Stimulated activated CD8-positive, alpha-beta memory T cell treated with anti-CD3 and anti-CD28 coated beads, Interleukin-2, amount 100 ng/mL, for 1 hour (primary cell): ENCODE measurements at places on chromosomes 4 and X.

GRCh38 chr4:53981567-53981966 lies 82.8 kb downstream of the CHIC2 start:
- DNase-seq, result no peak

GRCh38 chrX:109914114-109914849 lies 88.6 kb upstream of the TMEM164 start:
- DNase-seq, result no peak

- DNase-seq, result no peak
These were observed 117.8 kb downstream of the EFHC2 start for GRCh38 chrX:44225667-44226066.

DNA sequence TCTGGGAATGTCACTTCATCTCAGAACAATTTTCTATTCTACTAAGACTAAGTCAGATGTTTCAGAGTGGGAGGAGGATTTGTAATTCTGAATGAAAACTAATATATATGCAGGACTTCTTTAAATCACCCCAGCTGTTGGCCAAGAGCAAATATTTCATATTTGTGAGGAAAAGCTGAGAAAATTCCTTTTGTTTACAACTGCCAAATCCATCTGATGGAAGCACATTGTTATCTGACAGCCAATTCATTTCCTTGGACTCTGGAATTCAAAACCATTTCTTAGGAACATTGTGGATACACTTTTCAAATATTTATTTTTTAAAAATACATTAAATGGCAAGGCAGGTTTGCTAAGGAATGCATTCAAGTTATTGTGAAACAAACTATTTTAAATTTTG lies 8.0 kb downstream of the SLIT2 start:
- no peak for DNase-seq

- DNase-seq, result no peak
These were observed 2535.1 kb downstream of the ARAP2 start for GRCh38 chr4:33709247-33709646.

DNA sequence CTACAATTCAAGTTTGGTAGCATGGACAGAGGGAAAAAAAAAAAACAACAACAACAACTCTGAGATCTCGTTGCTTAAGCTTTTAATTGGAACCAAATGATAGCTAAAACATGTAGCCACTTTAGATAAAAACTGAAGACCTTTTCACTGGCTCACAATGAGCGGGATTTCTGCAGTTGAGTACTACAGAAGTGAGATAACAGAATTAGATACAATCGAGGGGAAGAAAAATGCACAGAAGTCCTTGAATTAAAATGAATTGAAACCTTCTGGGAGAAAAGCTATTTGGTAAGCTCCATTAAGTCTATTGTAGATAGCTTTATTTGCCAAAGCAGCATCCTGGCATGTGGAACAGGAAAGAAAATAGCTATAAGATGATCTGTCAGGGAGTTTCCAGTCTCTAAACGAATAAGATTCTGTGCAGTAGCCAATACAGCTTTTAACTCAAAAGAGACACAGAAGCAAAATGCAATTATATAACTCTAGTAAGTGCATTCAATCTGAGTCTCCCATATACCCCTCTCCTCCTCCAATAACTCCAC lies 248.5 kb downstream of the ENOX2 start:
- DNase-seq, result no peak

DNA sequence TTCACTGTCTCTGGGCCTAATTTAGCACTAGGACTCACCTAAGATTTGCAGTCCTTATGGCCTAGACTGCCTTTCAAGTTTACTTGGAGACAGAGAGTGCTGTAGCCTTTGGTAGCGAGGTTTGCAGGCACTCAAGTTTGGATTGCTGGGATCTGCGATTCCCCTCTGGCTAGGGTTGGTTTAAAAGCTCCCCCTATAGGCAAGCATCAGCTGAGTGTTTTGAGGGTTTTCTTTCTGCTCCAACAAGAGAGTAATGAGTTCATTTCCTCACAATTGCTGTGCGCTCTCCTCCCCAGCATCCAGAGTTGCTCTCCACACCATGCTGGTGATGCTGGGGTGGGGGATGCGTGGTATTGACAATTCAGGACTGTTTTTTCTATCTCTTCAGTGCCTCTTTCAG lies 206.9 kb downstream of the GLUD2 start:
- DNase-seq, result no peak

- DNase-seq, result no peak
These were observed 678.1 kb downstream of the FAT4 start for GRCh38 chr4:125992891-125993290.

GRCh38 chr4:7155590-7156071 lies 36.7 kb upstream of the SORCS2 start:
- DNase-seq, result no peak

- no peak for DNase-seq
These were observed 289.1 kb upstream of the CLNK start for GRCh38 chr4:10973686-10974085.

DNA sequence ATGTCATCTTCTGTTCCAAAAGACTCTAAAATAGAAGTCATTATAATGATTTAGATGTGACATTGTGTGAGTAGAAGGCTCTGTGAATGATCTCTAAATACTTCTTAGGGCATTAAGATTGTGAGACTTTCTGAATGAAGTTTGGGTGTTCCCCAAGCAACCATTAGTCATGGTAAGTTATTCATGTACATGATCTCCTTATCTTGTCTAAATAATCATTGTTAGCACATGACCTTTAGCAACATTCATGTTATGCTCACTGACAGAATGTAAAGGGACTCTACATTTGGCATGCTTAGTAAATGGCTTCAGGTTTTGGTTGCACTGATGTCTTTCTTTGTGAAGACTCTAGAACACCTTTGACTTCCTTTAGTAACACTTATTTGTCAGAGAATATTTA lies 140.8 kb upstream of the AGA start:
- DNase-seq, result no peak

DNA sequence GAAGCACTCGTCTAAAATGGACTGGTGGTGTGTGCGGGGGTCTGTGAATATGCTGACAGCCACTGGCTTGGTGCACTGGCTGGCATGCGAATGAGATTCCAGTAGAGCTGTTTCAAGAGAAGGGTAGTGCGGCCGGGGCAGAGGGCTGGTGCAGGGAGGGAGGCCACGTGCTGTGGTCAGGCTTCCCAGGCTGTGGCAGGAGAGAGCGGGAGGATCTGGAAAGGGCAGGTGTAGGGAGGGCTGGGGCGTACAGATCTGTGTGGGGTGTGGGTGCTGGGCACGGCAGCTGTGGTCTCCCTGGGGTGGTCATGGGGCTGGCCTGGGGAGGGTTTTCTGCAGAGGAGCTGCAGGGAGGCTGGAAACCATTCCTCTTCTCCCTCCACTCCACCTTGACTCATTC lies 30.2 kb downstream of the SORCS2 start:
- DNase-seq, result no peak

- DNase-seq, result no peak
These were observed 145.8 kb upstream of the SFRP2 start for GRCh38 chr4:153934688-153935017.

DNA sequence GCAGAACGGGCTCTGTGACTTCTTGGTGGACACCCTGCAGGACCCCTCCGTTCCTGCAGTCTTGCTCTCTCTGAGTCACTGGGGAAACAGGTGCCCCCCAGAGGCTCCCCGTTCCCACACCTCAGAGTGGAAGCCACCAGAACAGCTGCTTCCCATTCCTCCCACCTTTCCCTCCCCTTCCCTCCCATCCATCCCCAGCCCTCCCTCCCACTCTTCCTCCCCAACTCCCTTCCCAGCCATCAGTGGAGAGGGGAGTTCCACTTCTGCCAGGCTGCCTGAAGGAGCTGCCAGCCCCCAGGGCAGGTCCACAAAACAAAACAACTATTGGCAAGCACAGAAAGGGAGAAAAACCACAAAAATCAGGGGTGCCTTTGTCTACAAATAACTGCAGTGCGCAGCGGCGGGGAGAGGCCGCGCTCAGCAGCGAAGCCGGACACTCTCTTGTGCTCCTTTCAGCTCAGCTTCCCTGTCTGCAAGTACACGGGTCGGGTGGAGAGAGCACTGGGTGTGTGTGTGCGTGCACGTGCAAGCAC lies 8.1 kb downstream of the SSR4 start:
- no peak for DNase-seq

- no peak for DNase-seq
These were observed 60.0 kb upstream of the CYSLTR1 start for GRCh38 chrX:78387364-78387763.

- DNase-seq, result no peak
These were observed 69.2 kb downstream of the HEPH start for GRCh38 chrX:66233209-66233608.

GRCh38 chrX:30831082-30831481 lies 58.0 kb downstream of the TAB3 start:
- DNase-seq, result no peak

- no peak for DNase-seq
These were observed 56.3 kb downstream of the MSN start for GRCh38 chrX:65723706-65724105.

DNA sequence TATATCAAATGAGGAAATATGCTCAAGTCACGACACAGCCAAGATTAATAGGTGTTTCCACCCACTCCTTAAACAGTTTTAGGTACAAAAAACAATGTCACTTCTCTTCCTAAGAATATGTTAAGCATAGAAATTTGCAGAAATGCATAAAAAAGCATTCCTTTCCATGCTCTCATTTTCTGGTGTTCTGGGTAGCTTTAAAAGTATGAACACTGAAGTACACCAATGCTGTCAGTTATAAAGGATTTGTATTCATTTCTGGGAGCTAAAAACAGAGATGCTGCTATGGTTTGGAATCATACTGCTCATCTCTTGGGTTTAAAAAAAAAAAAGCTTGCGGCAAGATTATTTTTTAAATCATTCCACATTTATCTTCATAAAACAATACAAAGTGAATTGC lies 20.8 kb downstream of the SH3RF1 start:
- no peak for DNase-seq

DNA sequence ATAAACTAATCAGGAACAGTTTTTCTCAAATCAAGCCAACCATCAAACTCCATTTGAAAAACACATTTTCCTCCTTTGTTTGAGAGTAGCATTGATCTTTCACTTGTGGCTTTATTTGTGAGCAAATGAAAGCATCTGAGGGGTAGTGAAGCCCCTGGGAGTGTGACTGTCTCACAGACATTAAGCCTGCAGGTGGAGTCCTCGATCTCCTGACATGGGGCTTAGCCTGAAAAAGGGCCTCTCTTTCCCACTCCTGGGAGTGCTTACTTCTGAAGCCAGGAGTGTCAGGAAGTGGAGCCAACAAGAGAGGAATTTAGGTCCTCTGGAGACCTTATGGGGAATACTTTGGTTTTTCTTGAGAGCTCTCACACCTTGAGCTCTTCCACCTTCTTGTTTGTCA lies 158.2 kb upstream of the SFRP2 start:
- DNase-seq, result no peak

GRCh38 chr4:3655485-3655884 lies 110.7 kb upstream of the ADRA2C start:
- DNase-seq, result no peak

- DNase-seq, result no peak
These were observed 192.8 kb upstream of the BCOR start for GRCh38 chrX:40290517-40290916.

- DNase-seq, result no peak
These were observed 9.9 kb downstream of the VEGFC start for GRCh38 chr4:176782794-176783193.

DNA sequence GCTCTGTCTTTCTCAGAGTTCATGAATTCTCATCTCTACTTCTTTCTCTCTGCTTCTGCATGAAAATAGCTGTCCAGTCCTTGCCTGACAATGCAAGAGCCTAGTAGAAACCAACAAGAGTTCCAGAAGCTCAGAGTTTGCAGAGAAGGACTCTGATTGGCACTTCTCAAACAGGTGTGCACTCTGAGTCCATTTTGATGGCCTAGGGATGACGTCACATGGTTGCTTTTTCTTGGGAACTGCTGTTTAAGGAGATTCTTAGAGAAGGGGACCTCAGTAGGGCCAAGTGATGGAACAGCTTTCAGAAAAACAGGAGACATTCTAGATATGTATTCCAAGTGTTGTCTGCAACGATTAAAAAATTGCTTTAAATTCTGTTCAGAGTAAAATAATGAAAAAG lies 56.8 kb downstream of the HMGB2 start:
- DNase-seq, result no peak

GRCh38 chr4:121228848-121229247 lies 64.7 kb upstream of the TNIP3 start:
- no peak for DNase-seq

DNA sequence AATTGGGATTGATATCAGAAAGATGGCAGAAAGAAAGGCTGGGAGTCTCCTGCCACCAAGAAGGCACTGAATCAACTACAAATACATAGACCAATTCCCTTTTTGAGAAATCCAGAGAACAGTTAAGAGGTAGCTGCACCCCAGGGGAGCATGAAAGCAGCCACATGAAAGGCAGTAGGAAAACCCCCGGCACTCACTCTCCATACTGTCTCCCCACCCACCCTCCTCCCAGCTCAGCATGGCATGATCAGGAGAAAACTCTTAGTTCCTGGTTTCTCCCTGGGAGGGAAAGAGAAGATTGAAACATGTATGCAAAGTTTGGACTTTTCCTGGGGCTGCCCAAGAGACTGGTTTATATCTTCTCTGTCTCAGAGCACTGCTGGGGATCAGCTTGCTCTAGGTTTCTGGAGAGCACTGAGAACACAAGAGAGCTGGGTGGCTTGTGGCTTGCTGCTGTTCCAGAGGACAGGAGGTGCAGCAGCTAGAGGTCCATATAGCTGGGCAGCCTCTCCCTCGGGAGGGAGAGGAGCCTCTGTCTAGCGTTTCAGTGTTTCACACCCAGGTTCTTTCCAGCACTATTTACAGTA lies 305.7 kb downstream of the PDGFC start:
- DNase-seq, result no peak

GRCh38 chrX:139924696-139925095 lies 8.2 kb downstream of the ATP11C start:
- no peak for DNase-seq

GRCh38 chr4:16532240-16532970 lies 306.1 kb upstream of the TAPT1 start:
- DNase-seq, result no peak

- DNase-seq, result no peak
These were observed 172.2 kb downstream of the GABRB1 start for GRCh38 chr4:47203593-47203992.
